ENCODE measurements at places on chromosomes 5 and 9. TPM values are rescaled to one million over a fixed set of nuclear protein-coding genes. Genes with fewer than 3 reads are reported as not detected.

- no peak overlapping the region for H3K4me3 ChIP-seq
- H3K27me3 ChIP-seq = no peaks in the 10 kb centered on the region
- DNase-seq = no peak
- H3K36me3 ChIP-seq = no peaks in the 10 kb centered on the region
- peaks cover 15% of the 10 kb centered on the region for H3K4me1 ChIP-seq
Observed at GRCh38 chr5:172751761-172752510, 19.1 kb downstream of the DUSP1 start.

- H3K4me3 ChIP-seq = no peak overlapping the region
- no peaks in the 10 kb centered on the region for H3K27me3 ChIP-seq
- no peaks in the 10 kb centered on the region for H3K36me3 ChIP-seq
- DNase-seq = no peak
- H3K27ac ChIP-seq = no peak overlapping the region
- H3K4me1 ChIP-seq = no peaks in the 10 kb centered on the region
Observed at GRCh38 chr9:17648516-17648915, 69.7 kb downstream of the SH3GL2 start.

DNA sequence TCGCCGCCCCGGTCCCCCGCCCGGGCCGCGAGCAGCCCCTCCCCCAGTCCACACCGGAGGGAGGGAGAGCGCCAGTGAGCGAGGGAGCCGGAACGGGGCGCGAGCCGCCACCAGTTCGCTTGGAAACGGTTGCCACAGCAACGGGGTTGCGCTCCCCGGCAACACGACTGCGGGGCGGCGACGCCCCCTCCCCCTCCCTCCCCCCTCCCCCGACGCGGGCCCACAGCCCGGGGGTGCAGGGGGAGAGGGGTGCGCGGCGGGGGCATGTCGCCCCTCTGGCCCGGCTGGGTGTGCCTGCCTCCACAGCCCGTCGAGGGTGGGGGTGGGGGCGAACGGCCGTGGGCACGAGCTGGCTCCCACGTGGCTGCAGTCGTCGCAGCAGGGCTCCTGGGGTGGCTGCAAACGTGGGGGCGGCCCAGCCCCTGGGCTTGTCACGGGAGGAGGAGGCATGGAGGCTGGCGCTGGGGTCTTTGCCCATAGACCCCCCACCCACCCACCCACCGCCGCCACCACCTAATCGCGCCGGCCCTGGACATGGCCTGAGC is 524 bp downstream of the PRR7 start:
- DNase-seq = peak; percentile 92
- H3K27ac ChIP-seq = no peak overlapping the region
- H3K36me3 ChIP-seq = no peaks in the 10 kb centered on the region
- H3K4me1 ChIP-seq = no peaks in the 10 kb centered on the region

DNA sequence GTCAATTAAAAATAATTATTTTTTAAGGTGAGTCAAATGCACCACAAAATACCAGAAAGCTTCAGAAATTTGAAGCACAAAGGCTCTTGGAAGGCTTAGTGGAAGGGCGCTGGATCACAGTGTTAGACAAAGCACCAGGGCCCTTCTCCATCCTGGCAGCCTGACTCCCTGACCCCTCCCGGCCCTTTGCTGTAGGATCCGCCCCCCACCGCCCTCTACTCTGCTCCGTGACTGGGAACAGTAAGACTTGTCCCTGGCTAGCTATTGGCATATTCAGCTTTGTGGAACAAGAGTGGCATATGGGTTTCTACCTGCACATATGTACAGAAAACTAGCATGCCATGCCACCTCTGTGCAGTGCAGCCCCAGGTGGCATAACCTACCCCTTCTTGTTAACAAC is 222.1 kb downstream of the SYK start:
- no peaks in the 10 kb centered on the region for H3K36me3 ChIP-seq
- H3K4me3 ChIP-seq = no peak overlapping the region
- H3K27me3 ChIP-seq = no peaks in the 10 kb centered on the region
- DNase-seq = no peak
- no peaks in the 10 kb centered on the region for H3K4me1 ChIP-seq
- H3K27ac ChIP-seq = no peak overlapping the region

- no peak for DNase-seq
- H3K27me3 ChIP-seq = no peaks in the 10 kb centered on the region
- no peak overlapping the region for H3K27ac ChIP-seq
Observed at GRCh38 chr5:147756566-147756965, 26.0 kb downstream of the JAKMIP2 start.

GRCh38 chr5:66072031-66072430 is 72.1 kb upstream of the SREK1 start:
- H3K36me3 ChIP-seq = no peaks in the 10 kb centered on the region
- H3K27me3 ChIP-seq = no peaks in the 10 kb centered on the region
- H3K27ac ChIP-seq = no peak overlapping the region
- DNase-seq = no peak

The AQP7 gene
- total RNA-seq = 11.9 TPM

Measured in kidney (tissue), 22 donors.